ENCODE measurements at places on chromosomes 5 and 9. TPM values are rescaled to one million over a fixed set of nuclear protein-coding genes. Genes with fewer than 3 reads are reported as not detected.

ANXA6 gene
- total RNA-seq, result 97.6 TPM

TAF11L8 gene
- total RNA-seq, result not detected

PITX1 gene
- not detected for total RNA-seq

DNA sequence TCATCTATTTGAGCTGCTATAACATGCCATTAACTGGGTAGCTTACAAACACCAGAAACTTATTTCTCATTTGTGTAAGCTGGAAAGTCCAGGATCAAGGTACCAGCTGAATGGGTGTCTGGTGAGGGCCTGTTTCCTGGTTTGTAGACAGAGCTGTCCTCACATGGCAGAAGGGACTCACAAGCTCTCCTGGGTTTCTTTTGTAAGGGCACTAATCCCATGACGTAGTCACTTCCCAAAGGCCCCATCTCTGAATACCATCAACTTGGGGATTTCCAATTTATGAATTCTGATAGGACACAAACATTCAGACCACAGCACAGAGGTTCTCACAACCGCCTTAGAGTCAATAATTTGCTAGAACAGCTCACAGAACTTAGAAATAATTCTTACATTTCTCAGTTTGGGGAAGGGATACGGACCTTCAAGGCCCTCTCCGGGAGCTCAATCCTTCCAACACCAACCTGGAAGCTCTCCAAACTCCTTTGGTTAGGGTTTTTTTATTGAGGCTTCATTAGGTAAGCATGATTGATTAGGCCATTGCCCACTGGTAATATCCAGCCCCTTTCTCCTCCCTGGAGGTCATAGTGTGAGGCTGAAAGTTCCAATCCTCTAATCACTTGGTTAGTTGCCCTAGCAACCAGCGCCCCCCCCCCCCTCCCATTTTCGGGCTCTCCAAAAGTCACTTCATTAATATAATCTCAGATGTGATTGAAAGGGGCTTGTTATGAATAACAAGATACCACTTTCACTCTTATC, 7.6 kb upstream of the DNAJA1 start:
- peaks cover 4% of the 10 kb centered on the region for H3K4me1 ChIP-seq
- H3K27ac ChIP-seq, result no peak overlapping the region
- no peak overlapping the region for H3K4me3 ChIP-seq
- no peaks in the 10 kb centered on the region for H3K27me3 ChIP-seq

- H3K27me3 ChIP-seq, result peaks cover 4% of the 10 kb centered on the region
- no peak for DNase-seq
- H3K4me1 ChIP-seq, result peaks cover 9% of the 10 kb centered on the region
These were observed 43.2 kb downstream of the BARX1 start for GRCh38 chr9:93911801-93912554.

DNA sequence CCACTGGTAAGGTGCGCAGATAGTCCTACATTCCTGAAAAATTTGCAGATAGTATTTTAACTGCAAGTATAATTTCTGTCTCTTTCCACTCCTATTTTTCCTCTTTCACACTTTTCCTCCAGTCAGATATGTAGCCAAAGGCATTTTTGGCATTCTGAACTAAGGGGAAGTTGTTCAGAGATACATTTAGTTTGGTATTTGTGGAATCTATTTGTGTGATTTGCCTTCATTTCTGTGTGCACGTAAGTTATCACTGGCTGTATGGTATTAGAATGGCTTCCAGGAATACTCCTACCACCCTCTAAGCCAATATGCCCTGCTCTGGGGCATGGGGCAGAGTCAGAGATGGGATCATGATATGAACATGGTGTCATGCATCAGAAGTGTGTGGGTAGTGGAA, 45.8 kb upstream of the GRAMD2B start:
- H3K27ac ChIP-seq, result no peak overlapping the region
- no peaks in the 10 kb centered on the region for H3K36me3 ChIP-seq
- no peak overlapping the region for H3K4me3 ChIP-seq
- DNase-seq, result no peak
- H3K27me3 ChIP-seq, result no peaks in the 10 kb centered on the region

DNA sequence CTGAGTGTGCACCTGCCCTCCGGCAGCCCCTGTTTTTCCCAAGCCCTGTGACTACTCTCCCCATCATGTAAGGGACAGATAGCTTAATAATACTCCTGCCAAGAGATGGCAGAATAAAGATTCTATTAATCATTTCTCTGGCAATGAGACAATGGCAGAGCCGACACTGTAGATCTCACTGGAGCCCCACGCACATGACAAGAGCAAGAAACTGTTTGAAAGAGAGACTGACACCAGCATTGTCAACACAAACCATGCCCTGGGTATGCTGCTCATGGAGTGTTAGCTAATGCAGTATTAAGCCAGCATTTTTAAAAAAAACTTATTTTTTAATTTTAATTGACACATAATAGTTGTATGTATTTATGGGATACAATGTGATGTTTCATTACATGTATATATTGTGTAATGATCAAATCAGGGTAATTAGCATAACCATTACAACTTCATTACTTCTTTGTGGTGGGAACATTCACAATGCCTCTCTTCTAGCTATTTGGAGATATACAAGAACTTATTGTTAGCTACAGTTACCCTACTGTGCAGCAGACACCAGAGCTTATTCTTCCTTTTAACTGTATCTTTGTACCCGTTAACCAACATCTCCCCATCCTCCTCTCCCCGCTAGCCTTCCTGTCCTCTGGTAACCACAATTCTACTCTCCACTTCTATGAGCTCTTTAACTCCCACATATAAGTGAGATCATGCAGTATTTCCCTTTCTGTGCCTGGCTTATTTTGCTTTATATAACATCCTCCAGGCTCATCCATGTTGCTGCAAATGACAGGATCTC, 31.5 kb upstream of the SEMA4D start:
- H3K27ac ChIP-seq, result no peak overlapping the region
- H3K4me3 ChIP-seq, result no peak overlapping the region
- DNase-seq, result no peak
- H3K4me1 ChIP-seq, result no peaks in the 10 kb centered on the region
- no peaks in the 10 kb centered on the region for H3K27me3 ChIP-seq

GRCh38 chr5:176151281-176151680, 86.9 kb upstream of the SIMC1 start:
- H3K27me3 ChIP-seq, result peaks cover 10% of the 10 kb centered on the region
- no peak overlapping the region for H3K4me3 ChIP-seq
- peaks cover 26% of the 10 kb centered on the region for H3K4me1 ChIP-seq
- H3K36me3 ChIP-seq, result no peaks in the 10 kb centered on the region
- H3K27ac ChIP-seq, result no peak overlapping the region
- DNase-seq, result no peak

- H3K36me3 ChIP-seq, result no peaks in the 10 kb centered on the region
- no peaks in the 10 kb centered on the region for H3K4me1 ChIP-seq
- H3K27ac ChIP-seq, result no peak overlapping the region
- H3K4me3 ChIP-seq, result no peak overlapping the region
- no peaks in the 10 kb centered on the region for H3K27me3 ChIP-seq
These were observed 37.9 kb downstream of the SEMA5A start for GRCh38 chr5:9507974-9508373.

DNA sequence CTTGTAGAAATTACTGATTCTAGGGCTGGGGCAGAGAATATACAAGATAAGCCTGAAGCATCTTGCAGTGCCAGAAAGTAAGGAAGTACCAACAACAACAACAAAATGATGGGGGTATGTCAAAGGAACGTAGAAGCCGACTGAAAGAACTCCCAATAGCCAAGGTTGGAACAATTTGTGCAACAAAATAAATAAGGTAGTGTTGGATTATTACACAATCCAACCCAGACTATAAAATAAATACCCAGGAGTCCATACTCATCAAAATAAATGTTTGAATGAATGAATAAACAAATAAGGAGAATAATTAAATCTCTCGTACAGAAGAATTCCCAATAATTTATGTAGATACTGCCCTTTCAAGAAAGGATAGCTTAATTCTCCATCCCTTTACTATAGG, 31.1 kb upstream of the GNAQ start:
- no peak overlapping the region for H3K27ac ChIP-seq
- no peaks in the 10 kb centered on the region for H3K36me3 ChIP-seq
- no peaks in the 10 kb centered on the region for H3K4me1 ChIP-seq
- no peak overlapping the region for H3K4me3 ChIP-seq

- H3K36me3 ChIP-seq, result peaks cover 9% of the 10 kb centered on the region
- no peak overlapping the region for H3K4me3 ChIP-seq
- no peaks in the 10 kb centered on the region for H3K27me3 ChIP-seq
- peaks cover 22% of the 10 kb centered on the region for H3K4me1 ChIP-seq
- DNase-seq, result no peak
These were observed 7.3 kb downstream of the GPBP1 start for GRCh38 chr5:57181154-57181553.

DNA sequence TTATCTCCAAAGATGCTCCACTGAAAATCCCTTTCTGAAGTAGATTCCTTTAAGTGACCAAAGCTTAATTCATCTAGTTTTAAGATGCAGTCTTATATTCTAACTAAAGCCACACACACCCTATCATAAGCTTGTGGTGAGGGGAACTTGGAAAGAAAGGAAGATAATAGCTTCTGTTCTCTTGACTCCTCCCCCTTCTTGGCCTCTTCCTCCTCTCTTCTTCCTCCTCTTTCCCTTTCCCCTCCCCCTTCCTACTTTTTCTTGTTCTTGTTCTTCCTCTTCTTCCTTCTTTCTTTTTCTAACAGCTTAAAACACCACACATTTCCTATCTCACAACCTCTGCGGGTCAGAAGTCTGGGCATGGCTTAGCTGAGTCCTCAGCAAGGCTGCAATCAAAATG, 23.5 kb downstream of the IL7R start:
- no peak for DNase-seq
- H3K4me1 ChIP-seq, result no peaks in the 10 kb centered on the region
- H3K27me3 ChIP-seq, result no peaks in the 10 kb centered on the region
- H3K4me3 ChIP-seq, result no peak overlapping the region
- H3K27ac ChIP-seq, result no peak overlapping the region

DNA sequence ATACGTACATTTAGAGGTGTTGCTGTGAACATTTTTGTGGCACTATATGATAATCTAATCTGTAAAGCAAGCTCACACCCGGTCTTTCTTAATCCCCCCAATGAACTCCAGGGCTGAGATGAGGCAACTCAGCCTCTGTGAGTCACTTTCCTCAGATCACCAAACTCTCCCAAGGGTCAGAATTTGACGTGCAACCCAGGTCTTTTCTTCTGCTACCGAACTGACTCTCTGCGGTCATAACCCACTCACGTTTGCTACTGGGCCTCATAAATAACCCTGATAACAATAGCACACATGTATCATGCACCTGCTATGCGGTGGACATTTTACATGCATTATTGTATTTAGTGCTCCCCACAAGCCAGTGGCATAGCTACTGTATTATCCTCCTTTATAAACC, 153.1 kb downstream of the DROSHA start:
- no peaks in the 10 kb centered on the region for H3K27me3 ChIP-seq
- no peaks in the 10 kb centered on the region for H3K36me3 ChIP-seq
- no peak overlapping the region for H3K27ac ChIP-seq
- H3K4me1 ChIP-seq, result peaks cover 28% of the 10 kb centered on the region
- H3K4me3 ChIP-seq, result no peak overlapping the region
- no peak for DNase-seq

- H3K36me3 ChIP-seq, result no peaks in the 10 kb centered on the region
- H3K27ac ChIP-seq, result no peak overlapping the region
- DNase-seq, result no peak
- H3K27me3 ChIP-seq, result no peaks in the 10 kb centered on the region
- H3K4me3 ChIP-seq, result no peak overlapping the region
These were observed 68.6 kb upstream of the IL17B start for GRCh38 chr5:149447373-149448367.

Data from neural progenitor cell (in vitro differentiated cells).